ENCODE measurements at places on chromosomes 2 and 18. TPM values are rescaled to one million over a fixed set of nuclear protein-coding genes. Genes with fewer than 3 reads are reported as not detected.

GRCh38 chr2:86224645-86225355 lies 25.5 kb downstream of the MRPL35 start:
- no peaks in the 10 kb centered on the region for H3K36me3 ChIP-seq
- peaks cover 9% of the 10 kb centered on the region for H3K4me1 ChIP-seq
- H3K27ac ChIP-seq: peak overlapping the region; percentile 24
- no peak overlapping the region for H3K4me3 ChIP-seq

GRCh38 chr18:7904529-7904928 lies 337.4 kb downstream of the PTPRM start:
- no peaks in the 10 kb centered on the region for H3K4me1 ChIP-seq
- H3K27ac ChIP-seq: no peak overlapping the region
- no peak overlapping the region for H3K4me3 ChIP-seq
- H3K36me3 ChIP-seq: no peaks in the 10 kb centered on the region
- DNase-seq: no peak

Gene CFAP65
- total RNA-seq: not detected

Gene ST6GAL2
- total RNA-seq: 0.13 TPM

DNA sequence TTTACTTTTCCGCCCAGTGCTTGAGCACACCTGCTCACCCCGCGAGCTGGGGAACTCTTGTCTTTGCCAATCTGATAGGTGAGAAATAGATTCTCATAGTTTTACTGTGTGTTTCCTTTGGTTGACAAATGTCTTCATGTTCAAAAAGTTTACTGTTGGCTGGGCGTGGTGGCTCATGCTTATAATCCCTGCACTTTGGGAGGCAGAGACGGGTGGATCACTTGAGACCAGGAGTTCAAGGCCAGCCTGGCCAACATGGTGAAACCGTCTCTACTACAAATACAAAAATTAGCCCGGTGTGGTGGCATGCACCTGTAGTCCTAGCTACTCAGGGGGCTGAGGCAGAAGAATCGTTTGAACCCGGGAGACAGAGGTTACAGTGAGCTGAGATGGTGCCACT lies 10.3 kb downstream of the ODC1 start:
- H3K36me3 ChIP-seq: no peaks in the 10 kb centered on the region
- no peak for DNase-seq
- no peak overlapping the region for H3K27ac ChIP-seq
- H3K4me1 ChIP-seq: no peaks in the 10 kb centered on the region

DNA sequence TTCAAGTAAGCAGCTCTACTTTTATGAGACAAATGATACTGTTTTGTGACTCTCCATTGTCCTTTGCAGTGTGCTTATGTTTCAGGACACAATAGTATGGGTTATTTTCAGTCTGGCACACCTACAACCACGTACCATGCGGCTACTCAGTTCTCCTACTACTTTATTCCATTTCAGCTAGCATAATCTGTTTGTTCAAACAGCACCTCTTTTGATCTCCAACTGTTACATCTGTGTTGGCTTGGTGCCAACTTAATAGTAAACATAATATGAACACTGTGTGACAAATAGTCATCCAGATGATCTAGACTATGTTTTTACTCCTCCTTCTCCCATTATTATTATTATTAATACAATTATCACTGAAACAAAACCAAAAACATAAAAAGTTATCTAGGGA lies 40.5 kb downstream of the MYO3B start:
- no peaks in the 10 kb centered on the region for H3K4me1 ChIP-seq
- H3K27ac ChIP-seq: no peak overlapping the region
- no peaks in the 10 kb centered on the region for H3K27me3 ChIP-seq
- H3K36me3 ChIP-seq: no peaks in the 10 kb centered on the region
- no peak overlapping the region for H3K4me3 ChIP-seq

- H3K27me3 ChIP-seq: no peaks in the 10 kb centered on the region
- H3K27ac ChIP-seq: no peak overlapping the region
- no peaks in the 10 kb centered on the region for H3K36me3 ChIP-seq
- no peak overlapping the region for H3K4me3 ChIP-seq
- DNase-seq: no peak
Observed at GRCh38 chr2:146412625-146413024, 1432.2 kb upstream of the ACVR2A start.

GRCh38 chr2:10434886-10435819 lies 13.0 kb downstream of the ODC1 start:
- H3K27me3 ChIP-seq: no peaks in the 10 kb centered on the region
- H3K27ac ChIP-seq: no peak overlapping the region
- DNase-seq: peak; percentile 78

DNA sequence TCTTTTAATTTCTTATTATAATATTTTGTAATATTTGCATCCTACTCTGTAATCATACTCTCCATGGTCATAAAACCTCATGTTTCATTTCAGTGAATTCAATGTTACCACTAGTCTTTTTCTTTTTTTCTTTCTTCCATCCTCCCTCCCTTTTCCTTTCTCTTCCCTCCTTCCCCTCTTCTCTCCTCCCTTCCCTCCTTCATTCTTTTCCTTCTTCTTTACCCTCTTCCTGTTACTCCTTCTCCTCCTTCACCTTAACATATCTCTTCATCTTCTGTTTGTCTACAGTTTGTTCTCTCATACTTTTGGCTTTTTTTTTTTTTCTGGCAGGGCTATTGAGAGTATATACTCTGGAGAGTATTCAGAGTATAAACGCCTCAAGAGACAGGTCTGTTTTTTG lies 491.6 kb upstream of the ID2 start:
- no peaks in the 10 kb centered on the region for H3K4me1 ChIP-seq
- H3K27me3 ChIP-seq: no peaks in the 10 kb centered on the region
- H3K4me3 ChIP-seq: no peak overlapping the region
- DNase-seq: no peak
- no peak overlapping the region for H3K27ac ChIP-seq

Gene SPP2
- total RNA-seq: not detected

DNA sequence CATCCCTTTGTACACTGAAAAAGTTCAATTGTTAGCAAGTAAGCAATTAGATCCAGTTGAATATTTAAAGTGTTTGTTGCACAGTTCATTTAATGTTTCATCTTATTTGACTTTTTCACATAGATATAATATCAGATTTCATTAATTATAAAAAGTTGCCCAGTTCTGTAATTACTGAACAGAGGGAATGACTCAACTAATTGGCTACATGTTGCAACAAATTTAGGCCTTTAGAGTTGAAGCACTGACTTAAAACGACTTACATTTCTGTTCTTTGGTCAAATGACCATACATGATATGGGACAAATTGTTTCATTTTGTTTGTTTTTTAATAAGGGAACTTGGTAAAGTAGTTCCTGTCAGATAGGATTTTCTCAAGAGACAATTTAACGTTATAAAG lies 68.5 kb upstream of the FAM117B start:
- no peaks in the 10 kb centered on the region for H3K4me1 ChIP-seq
- no peak for DNase-seq
- no peaks in the 10 kb centered on the region for H3K36me3 ChIP-seq
- H3K4me3 ChIP-seq: no peak overlapping the region
- no peaks in the 10 kb centered on the region for H3K27me3 ChIP-seq
- no peak overlapping the region for H3K27ac ChIP-seq

Gene ANKMY1
- 20.3 TPM for total RNA-seq
